Pancreas (tissue), 10 donors: ENCODE measurements at places on chromosomes 13 and 19.

DNA sequence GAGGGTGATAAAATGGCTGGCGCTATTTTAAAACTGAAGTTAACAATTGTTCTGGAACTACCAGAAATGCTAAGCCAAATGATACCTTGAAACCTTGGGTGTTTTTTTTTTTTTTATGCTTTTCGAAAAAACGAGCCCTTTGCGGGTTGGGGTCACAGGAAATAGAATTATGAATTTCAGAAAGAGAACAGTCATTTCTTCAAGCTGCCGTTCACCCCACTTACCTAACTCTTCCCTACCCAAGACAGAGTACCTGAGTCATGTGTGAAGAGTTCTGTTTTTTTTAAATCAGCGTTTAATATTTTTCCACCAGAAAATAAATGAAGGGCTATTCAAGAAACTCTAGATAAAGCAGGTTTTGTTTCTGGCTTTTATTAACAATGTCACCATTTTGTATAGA, 35.3 kb downstream of the KLF2 start:
- no peak overlapping the region for H3K27ac ChIP-seq
- H3K4me3 ChIP-seq = no peak overlapping the region
- H3K36me3 ChIP-seq = no peaks in the 10 kb centered on the region
- H3K27me3 ChIP-seq = no peaks in the 10 kb centered on the region
- no peak for DNase-seq
- H3K4me1 ChIP-seq = peaks cover 11% of the 10 kb centered on the region

DNA sequence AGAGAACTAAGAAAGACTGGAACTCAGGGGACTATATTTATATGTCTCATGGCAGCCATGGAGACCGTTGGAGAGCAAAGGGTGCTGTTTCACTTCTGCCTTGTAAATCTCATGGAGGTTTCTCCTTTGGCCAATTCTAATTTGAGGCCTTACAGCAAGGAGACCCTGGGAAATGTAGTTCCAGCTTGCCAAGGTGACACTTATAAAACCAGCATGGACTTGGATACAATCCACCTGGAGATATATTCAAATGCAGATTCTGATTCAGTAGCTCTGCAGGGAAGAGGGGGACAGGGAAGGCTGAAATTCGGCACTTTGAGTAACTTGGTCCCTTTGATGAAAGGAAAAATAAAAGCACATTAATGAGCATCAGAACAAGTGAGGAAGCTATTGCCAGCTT, 90.0 kb downstream of the OXGR1 start:
- no peaks in the 10 kb centered on the region for H3K36me3 ChIP-seq
- no peak for DNase-seq
- no peaks in the 10 kb centered on the region for H3K4me1 ChIP-seq
- H3K4me3 ChIP-seq = no peak overlapping the region

GRCh38 chr13:105050686-105051085, 1484.8 kb downstream of the EFNB2 start:
- H3K4me3 ChIP-seq = no peak overlapping the region
- DNase-seq = no peak
- no peak overlapping the region for H3K27ac ChIP-seq

- peaks cover 44% of the 10 kb centered on the region for H3K36me3 ChIP-seq
- no peak overlapping the region for H3K27ac ChIP-seq
- H3K27me3 ChIP-seq = no peaks in the 10 kb centered on the region
- no peak for DNase-seq
- H3K4me1 ChIP-seq = no peaks in the 10 kb centered on the region
Observed at GRCh38 chr13:111304603-111305289, 15.7 kb upstream of the TEX29 start.

DNA sequence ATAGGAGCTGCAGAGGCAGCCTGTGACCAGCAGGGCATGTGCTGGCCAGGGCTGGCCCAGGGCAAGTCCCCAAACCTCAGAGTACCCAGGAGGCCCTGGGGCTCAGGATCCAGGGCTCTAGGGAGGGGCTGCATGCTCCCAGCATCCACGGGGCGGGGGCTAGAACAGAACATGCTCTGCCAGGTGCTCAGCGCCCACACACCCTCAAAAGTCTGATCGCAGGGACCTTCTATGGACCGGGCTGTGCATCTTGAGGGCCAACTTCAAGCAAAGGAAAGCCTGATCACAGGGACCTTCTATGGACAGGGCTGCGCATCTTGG, 33.5 kb downstream of the ELL start:
- H3K27me3 ChIP-seq = no peaks in the 10 kb centered on the region
- peaks cover 23% of the 10 kb centered on the region for H3K4me1 ChIP-seq
- no peak overlapping the region for H3K27ac ChIP-seq
- no peak for DNase-seq
